ENCODE measurements at places on chromosomes 11 and 22.

DNA sequence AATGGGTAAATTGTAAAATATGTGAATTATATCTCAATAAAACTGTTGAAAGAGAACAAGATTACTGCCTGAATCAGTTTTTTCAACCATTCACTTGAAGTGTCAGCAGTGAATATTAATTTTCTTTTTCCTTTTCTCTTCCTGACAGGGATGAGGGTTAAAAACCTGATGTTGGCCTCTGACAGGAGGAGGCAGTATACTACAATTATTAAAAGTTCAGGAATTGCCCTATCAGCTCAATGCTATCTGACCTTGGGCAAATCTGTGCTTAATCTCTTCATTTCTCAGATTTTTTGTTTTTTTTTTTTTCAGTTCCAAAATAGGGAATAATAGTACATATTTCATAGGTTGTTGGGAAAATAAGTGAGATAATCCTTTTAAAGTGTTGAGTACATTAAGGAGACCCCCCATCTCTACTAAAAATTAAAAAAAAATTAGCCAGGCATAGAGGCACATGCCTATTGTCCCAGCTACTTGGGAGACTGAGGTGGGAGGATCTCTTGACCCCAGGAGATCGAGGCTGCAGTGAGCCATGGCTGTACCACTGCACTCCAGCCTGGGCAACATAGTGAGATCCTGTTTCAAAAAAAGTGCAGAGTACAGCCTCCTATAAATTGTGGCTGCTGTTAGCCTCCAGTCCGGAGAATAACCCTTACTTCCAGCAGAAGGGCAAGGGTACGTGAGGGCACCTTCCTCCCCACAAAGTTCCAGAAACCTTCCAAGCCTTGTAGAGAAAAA is 48.8 kb downstream of the TRIM44 start:
- no peak for DNase-seq

DNA sequence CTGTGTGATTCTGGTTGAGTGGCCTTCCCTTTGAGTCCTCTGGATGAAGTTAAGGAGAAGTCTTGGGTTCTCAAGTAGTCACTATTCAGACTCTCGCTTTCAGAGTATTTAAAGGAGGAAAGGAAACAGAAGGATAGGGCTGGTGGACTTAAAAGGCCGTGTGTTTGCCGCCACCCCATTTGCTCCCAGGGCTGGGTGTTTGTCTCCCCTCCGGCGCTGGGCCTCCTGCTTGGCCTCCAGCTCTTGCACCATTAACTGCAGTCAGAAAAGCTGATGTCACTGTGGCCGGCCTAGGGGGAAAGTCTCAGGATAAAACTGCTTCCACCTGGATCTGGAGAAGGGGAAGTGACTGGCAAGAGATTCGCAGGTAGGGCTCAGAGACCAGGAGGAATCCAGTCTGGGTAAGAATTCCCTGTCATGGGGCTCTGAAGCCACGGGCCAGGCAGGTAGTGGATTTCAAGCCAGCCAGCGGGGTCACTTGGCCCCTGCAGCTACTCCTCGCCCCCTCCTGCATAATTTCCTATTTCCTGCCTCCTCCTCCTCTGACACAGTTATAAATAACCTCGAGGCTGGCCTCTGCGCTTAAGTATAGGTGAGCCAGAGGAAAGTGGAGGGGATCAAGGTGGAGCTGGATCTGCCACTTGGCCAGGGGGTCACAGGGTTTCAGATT is 17.1 kb downstream of the TIMP3 start:
- no peak for DNase-seq

DNA sequence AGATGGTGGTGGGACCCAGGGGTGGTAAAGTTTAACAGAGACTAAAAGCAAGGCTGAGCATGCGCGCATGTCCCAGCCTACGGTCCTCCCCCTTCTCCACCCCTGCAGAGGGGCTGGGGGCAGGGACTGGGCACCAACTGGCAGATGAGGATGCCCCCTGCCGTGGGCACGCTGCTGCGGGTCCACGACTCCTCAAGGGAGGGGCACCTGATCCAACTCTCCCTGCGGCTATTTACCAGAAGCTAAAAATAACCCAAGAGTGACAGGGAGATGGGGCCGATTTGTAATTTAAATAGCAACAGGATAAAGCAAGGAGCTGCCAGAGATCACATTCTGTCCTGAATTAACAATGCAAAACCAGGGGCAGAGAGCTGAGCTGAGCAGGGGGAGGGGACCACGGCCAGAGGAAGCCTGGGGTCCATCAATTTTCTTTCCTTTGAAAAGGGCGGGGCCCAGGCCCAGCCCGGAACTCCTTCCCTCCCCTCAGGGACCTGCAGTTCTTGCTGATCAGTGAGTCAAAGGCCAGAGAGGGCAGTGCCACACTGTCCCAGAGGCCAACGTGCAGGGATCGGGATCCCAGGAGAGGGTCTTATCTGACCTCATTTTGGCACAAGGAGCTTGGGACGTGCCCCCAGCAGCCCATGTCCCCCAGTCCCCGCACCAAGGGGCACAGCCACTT is 8.1 kb upstream of the DGKZ start:
- DNase-seq, result no peak

- no peak for DNase-seq
These were observed 34.7 kb downstream of the ATG16L2 start for GRCh38 chr11:72848846-72849466.

DNA sequence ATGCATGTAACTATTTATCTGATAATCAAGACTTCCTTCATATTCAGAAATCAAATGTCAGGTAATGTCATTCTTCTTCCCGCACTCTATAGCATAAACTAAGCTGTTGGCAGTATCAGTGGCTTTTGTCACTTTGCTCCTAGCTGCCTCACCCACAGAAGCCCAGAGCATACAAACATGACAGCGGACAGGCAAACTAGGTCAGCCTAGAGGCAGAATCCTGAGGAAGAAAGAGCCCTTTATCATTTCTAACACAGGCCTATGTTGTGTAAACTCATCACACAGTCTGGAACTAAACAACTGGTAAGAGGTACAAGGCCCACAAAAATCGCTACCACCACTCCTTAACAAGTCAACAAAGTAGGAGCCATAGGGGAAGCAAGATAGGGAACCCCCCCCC is 21.0 kb downstream of the GUCY1A2 start:
- no peak for DNase-seq

DNA sequence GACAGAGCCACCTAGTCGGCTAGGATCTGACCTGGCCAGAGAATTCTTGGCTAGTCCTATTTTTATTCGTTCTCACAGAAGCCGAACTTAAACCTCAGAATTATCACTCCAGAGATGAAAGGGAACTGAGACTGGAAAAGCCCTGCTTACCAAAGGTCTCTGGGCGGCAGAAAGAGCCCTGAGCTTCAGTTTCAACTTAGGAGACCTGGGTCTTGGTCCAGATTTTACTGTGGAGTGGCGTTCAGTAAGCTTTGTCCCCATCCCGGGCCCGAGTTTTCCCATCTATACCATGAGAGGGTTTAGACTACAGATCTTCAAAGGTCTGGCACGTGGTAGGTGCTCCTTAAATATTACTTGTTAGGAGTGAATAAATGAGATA is 516 bp downstream of the NEU3 start:
- DNase-seq, result no peak

DNA sequence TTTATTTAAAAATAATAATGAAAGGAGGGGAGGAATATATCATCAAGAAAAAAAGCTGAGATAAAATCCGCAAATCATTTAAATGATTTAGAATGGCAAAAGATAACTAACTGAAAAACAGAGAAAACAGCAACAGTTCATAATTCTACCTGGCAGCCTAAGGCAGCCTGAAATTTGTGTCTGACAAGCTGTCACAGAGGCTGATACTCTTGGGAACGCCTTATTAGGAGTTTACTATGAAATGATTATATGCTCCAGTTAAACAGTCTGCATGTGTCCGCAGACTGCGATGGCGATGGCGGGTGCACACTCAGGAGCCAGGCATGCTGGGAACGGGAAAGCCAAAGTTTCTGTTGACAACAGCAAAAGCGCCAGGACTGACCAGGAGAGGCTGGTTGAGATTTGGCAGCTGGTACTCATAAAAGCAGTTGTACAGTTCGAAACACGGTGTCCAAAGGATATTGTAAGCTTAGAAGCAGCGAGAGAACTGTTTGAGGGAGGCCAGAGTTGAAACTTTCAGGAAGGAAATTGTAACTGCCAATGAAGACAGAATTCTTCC is 172.9 kb upstream of the MPPED2 start:
- DNase-seq, result no peak

DNA sequence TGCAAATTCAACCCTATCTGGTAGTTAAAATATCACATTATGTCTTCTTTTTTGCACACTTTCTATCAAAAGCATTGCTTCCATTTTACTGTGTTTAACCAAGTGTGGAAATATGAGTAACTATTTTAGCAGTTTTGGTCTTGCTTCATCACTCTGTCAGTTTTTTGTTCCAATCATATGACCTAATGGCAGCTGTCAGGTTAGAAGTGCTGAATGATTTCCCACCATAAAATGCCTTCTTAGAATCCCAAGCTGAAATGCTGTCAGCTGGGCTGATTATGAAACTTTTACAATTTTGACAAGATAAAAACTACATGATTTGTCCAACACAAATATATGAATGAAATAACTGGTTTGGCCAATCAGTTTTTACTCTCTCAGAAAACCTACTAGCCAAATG is 1654.6 kb upstream of the RAG2 start:
- DNase-seq, result no peak

All from stimulated activated CD8-positive, alpha-beta memory T cell treated with anti-CD3 and anti-CD28 coated beads, Interleukin-15, amount 100 ng/mL, for 48 hours (primary cell).